ENCODE measurements at places on chromosomes 3 and 15.

DNA sequence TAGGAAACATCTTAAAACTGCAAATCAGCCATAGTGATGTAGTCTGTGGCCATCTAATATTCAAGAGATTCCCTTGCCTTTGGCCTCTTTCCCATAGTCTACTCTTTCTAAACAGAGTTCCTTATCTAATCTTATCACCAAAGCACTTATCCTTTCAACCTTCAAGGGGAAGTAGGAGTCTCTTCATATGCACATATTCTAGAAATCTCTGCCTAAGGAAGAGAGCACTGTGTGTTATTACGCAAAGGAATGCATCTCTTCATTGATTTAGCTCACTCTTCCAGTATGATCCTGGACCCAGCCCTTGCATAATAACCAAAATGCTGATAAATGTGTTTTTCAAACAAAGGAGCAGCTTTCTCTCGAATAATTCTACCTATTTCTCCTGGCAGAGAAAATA, 253.7 kb upstream of the TPRG1 start:
- no peak for DNase-seq

GRCh38 chr3:153180860-153181372, 18.9 kb downstream of the RAP2B start:
- no peak for DNase-seq

DNA sequence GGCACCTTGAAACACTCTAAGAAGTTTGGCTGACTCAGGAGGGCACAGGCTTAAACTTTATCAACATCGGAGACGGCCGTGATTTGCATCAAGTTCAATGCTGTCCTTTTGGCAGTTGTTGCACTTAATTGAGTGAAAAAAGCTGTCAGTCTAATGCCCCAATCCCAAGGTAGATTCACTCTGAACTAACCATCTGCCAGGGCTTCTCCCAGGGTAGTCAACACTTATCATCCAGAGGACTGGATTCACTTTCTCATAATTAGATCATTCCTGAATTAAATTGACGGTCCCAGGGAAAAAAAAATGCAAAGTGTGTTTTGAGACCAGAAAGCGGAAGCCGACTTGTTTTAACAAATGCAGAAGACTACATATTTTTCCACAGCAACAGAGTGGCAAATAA, 28.5 kb downstream of the RORA start:
- no peak for DNase-seq

DNA sequence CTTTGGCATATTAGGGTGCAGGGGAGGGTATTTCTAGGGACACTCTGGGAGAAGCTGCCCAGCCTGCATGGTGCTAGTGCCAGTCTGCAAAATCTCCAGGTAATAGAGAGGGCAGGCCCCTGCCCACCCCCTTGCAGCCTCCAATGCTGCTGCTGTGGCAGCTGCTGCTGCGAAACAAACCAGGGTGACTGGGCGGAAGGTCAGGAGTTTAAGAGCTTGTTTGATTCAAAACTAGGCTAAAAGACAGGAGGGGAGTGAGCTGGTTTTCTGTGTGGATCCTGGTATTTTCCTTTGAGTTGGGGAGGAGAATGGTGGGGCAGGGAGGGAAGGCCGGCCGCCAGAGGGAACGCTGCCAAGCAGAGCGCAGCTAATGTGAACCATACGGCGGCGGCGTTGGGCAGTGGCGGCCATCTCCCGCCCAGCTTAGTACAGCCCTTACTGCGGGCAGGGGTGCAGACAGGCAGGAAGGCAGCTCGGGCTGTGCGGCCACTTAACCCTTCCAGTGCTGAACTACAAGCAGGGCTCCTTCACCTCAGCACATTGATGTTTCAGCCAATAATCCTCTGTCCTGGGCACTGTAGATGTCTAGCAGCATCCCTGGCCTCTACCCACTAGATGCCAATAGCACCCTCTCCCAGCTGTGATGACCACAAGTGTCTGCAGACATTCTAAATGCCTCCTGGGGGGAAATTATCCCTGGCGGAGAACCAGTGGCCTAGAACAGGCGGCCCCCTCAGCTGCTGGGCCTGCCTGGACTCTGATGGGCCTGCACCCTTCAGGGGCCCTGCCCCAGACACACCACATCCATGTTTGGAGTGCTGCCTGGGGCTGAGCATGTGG, 125.7 kb downstream of the EEFSEC start:
- no peak for DNase-seq

DNA sequence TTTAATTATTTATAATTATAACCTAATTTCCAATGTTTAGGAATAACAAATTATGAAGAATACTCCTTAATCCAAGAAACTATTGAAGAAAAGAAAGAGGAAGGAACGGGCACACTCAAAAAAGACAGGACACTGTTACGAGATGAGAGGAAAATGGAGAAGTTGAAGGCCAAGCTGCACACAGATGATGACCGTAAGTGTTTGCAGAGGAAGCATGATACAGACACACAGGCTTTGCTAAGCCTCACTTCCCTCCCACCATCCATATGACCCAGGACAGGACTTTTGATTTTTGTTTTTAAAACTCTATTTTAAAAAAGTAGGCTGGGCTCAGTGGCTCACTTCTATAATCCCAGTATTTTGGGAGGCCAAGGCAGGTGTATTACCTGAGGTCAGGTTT, 389.4 kb upstream of the TPM1 start:
- DNase-seq, result no peak

DNA sequence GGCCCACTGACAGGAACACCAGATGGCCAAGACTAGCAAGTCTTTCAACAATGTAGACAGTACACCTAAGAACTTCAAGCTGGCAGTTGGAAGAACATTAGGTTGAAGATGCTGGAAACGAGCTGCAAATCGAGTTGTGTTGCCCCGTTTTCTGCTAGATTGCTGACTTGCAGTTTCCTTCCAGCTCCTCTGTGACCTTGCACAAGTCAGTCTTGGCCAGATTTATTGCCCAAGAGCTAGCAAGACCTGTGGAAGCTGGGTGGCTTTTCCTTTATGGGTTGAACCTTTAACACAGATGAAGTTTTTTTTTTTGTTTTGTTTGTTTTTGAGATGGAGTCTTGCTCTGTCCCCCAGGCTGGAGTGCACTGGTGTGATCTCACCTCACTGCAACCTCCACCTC, 2.9 kb upstream of the RBM6 start:
- no peak for DNase-seq

DNA sequence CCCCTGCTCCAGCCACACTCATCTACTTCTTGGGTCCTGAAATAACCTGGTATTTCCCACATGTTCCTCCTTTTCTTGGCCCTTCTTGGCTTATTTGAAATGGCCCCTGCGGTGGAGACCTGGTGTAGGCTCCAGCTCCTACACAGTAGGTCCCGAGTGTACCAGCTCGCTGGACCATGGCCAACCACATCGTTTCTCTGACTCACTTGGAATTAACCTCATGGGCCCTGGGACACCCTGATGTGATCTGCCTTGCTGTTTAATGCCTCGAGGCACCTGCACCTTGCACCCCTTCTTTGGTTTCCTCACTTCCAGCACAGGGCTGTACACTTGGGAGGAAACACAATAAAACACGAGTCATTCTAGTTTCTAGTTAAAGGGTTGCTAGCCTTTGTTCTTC, 60.3 kb downstream of the FEM1B start:
- DNase-seq, result no peak

All from NCI-H1930 (cell line).